ENCODE measurements at places on chromosomes 6 and 20.

DNA sequence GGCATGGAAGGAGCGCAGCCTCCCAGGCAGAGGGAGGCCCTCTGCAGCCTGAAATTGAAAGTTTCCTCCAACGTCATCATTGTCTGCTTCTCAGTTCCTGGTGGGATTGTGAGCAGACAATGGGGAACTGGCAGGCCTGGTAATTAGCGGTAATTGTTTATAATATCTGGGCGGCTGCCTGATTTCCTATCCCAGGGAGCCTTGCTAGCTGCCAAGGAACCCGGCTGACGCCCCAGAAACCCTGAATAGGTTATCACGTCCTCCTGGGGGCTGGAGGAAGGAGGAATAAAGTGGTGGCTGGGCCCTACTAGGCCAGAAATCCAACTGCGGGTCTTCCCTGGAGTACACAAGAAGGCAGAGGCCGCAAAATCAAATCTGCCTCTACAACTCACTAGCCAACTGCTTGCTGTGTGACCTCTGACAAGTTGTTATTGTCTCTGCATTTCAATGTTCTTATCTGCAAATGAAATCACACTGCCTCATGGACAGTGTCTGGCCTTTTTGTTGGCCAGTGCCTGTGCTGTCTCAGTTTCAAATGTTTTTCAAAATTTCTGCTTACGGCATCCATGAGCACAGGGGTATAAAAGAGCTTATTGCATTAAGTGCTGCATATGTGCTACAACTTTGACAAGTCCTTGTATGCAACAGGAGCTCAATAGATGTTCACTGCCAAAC is 16.9 kb downstream of the KCNK15 start:
- no peak for DNase-seq

- DNase-seq: no peak
Observed at GRCh38 chr6:1853761-1854160, 244.0 kb downstream of the FOXC1 start.

DNA sequence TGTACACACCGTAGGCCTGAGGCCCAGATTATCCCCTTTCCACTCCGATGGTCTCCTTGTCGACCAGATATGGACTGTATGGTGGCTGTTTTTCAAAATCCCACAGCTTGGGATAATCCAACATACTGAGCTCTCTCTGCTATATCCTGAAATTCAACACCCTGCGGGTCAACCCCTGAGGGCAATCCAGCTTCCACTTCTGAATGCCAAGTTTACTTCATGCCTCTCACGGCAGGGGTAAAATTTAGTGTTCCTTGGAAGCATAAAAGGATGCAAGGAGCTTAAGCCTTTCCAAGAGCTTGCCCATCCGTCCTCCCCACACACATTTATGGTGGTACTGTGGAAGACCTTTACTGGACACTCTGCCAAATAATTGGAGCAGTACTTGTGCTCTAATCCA is 90.7 kb downstream of the PLG start:
- peak; percentile 1 for DNase-seq

GRCh38 chr6:129276986-129277385 is 394.0 kb downstream of the LAMA2 start:
- DNase-seq: peak; percentile 42

- DNase-seq: no peak
Observed at GRCh38 chr6:134757911-134758361, 192.0 kb downstream of the ALDH8A1 start.

DNA sequence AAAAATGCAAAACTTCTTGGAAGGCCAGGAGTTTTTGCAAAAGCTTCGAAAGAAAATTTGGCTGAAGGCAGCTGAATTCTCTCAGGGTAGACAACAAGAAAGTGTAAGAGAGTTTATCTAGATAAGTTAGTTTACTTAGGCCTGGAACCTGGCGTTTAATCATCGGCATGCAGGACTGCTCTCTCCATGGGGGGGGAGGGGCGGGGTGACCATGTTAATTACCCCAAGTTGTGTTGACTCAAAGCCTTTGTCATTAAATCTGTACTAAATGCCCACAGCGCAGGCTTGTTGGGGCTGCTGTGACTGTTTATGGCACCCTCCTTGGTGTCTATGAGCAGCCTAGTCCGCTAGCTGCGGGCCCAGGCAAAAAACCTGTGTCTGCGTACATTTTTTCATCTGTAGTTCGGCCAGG is 20.1 kb upstream of the ZNF451 start:
- no peak for DNase-seq

- no peak for DNase-seq
Observed at GRCh38 chr6:48747471-48747870, 636.5 kb upstream of the PTCHD4 start.

DNA sequence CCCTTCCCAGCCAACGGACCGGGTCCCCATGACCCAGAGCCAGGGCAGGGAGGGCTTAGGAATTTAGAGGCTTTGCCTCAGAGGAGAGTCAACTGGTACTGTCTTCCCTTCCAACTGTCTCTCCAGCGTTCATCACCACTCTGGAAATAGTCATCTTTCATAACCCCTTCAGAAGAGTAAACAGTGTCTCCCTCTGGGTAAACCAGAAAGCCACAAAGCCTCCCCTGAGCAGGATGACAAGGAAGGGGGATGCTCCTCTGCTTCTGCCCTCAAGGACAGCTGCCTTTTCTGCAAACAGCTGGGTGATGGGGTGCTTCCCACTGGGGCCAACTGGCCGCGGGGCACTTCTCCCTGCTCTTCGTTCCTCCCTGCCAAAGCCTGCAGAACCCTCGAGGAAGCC is 90.1 kb downstream of the PSMG4 start:
- DNase-seq: peak; percentile 97

GRCh38 chr20:21155268-21155667 is 29.4 kb downstream of the KIZ start:
- DNase-seq: no peak

DNA sequence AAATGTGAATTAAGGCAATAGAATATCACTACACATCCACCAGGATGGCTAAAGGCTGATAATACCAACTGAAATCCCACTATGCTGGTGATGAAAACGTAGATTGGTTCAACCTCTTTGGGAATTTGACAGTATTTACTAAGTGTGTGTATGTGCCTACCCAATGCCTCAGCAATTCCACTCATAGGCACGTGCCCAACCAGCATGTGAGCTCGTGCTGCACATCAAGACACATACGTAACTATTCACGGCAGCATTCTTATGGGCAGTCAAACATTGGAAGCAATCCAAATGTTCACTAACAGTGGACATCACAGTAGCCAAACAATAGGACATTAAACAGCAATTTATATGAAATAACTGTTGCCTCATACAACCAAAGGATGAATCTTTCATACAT is 15.7 kb upstream of the AFDN start:
- DNase-seq: no peak

DNA sequence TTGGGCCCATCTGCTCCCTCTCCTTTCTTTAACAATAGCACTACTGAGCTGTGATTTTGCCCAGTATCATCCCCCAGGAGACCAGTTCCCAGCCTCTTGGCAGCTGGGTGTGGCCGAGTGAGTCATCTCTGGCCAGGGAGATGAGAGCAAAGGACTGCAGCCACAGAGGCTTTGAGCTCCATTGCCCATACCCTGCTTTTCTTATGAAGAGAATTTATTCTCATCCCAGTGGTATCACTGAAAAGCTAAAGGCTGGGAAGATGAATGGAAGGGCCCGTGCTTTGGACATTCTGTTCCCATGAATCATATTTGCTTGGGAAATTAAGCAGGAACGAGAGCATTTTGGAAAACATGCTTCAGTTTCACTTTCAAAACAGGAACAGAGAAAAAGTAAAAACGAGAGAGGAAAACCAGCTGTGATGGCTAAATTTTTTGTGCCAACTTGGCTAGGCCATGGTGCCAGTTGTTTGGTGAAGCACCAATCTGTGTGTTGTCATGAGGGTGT is 14.9 kb downstream of the CST3 start:
- peak; percentile 97 for DNase-seq

- no peak for DNase-seq
Observed at GRCh38 chr20:38838326-38838725, 32.8 kb downstream of the PPP1R16B start.

DNA sequence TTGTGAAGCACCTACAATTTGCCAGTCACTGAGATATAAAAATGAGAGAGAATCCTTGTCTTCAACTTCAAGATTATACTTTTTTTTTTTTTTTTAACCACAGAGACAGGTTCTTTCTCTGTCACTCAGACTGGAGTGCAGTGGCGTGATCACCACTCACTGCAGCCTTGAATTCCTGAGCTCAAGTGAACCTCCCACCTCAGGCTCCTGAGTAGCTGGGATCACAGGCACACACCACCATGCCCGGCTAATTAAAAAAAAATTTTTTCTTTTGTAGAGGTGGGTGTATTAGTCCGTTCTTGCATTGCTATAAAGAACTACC is 51.6 kb upstream of the PMEPA1 start:
- no peak for DNase-seq

- no peak for DNase-seq
Observed at GRCh38 chr6:53358440-53359094, 9.8 kb upstream of the ELOVL5 start.

GRCh38 chr6:147268254-147268653 is 64.0 kb downstream of the STXBP5 start:
- no peak for DNase-seq

- no peak for DNase-seq
Observed at GRCh38 chr6:121839896-121840295, 404.4 kb downstream of the GJA1 start.

- DNase-seq: no peak
Observed at GRCh38 chr6:36769183-36769675, 70.0 kb downstream of the CPNE5 start.

DNA sequence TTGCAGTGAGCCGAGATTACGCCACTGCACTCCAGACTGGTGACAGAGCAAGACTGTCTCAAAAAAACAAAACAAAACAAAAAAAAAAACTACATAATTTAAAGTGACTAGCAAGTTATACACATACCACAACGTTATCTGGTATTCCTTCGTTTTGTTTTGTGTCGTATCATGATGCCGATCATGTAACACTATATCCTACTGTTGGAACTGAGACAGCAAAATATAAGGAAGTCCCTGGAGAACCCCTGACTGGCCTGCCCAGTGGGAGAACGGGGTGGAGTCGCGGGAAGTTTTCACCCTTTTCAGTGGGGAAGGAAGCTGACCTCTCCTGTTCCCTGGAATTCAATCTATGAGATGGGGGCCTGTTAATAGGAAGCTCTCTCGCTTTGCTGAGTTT is 15.1 kb downstream of the SOX4 start:
- no peak for DNase-seq

DNA sequence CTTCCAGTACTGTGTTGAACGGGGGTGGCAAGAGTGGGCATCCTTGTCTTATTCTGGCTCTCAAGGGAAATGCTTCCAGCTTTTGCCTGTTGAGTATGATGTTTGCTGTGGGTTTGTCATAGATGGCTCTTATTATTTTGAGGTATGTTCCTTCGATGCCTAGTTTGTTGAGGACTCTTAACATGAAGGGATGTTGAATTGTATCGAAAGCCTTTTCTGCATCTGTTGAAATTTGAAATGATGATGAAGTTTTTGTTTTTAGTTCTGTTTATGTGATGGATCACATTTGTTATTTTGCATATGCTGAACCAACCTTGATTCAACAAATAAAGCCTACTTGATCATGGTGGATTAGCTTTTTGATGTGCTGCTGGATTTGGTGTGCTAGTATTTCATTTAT is 48.0 kb downstream of the RPRD1B start:
- DNase-seq: no peak

DNA sequence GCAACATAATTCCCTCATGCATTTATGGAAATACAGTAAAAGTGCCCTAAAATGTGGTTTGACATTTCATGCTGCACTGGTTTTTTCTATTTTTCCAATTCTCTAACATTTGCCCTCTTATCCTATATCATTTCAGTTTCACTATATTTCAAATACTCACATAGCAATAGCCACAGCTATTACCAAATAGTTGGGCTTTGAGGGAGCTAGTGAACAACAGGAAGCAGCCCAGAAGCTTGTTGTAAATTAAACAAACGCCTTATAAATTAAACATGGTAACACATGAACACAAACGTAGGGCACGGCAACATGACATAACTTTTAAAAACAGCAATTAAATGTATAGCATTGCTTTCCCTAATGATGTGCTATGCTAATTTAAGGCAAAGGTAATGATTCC is 469.0 kb downstream of the CDC5L start:
- no peak for DNase-seq

- DNase-seq: peak; percentile 37
Observed at GRCh38 chr6:141403827-141404226, 728.9 kb upstream of the GJE1 start.

GRCh38 chr6:30074331-30075093 is 1.1 kb downstream of the RNF39 start:
- no peak for DNase-seq

DNA sequence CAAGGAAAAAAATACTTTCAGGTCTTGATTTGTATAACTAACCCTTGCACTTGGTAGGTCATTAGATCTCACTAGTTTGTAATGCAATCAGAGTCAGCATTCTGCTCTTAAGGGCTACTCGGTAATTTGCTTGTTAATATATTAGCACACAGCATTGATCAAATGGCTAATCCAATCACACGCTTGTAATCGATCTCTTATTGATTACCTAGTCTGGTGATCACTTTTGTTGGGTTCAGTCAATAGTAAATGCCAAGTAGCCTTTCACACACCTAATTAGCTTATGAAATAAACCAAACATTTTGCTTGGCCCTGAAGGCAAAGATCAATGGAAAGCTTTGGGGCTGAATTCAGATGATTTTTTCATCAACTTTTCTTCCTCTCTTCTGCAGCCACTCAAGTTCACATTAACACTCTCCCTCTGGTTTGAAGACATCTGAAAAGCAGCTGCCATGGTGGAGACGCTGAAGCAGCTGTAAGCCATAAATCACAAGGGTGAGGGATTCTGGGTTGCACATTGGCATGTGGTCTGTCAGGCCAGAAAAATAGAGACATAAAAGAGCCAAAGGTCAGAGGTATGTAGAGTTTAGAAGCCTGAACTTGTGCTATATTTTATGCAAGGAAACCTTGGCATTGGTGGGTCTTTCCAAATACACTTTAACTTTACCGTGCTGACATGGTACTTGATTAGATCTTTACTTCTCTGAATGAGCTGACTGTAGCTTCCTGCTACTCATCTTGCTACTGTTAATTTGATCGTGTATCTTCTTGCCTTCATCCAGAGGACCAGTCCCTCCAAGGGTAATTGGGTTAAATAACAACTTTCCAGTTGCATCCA is 234.4 kb downstream of the SIM1 start:
- peak; percentile 98 for DNase-seq

DNA sequence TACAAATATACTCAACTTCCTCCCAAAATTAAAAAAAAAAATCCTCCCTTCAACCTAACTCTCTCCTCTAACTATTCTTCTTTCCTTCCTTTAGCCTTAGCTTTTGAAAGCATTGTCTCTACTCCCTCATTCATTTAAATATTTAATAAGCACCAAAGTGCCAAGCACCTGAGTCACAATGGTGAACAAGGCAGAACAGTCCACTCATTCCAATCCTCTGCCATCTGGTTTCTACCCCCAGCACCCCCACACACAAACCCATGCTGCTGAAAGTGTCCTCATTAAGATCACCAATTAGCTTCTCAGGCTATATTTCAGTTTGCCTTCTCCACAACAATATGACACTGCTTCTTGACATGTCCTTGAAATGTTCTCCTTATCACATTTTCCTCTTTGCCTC is 76.3 kb downstream of the DTNBP1 start:
- DNase-seq: no peak
